ENCODE measurements at places on chromosomes 4 and X.

GRCh38 chr4:18077808-18078207, 56.3 kb upstream of the LCORL start:
- DNase-seq: no peak

GRCh38 chrX:44938111-44938510, 65.1 kb downstream of the KDM6A start:
- no peak for DNase-seq

- no peak for DNase-seq
Observed at GRCh38 chrX:77658886-77659285, 127.1 kb downstream of the ATRX start.

GRCh38 chr4:126899331-126899801, 733.4 kb upstream of the INTU start:
- no peak for DNase-seq

- no peak for DNase-seq
Observed at GRCh38 chr4:26162101-26162500, 158.7 kb upstream of the RBPJ start.

DNA sequence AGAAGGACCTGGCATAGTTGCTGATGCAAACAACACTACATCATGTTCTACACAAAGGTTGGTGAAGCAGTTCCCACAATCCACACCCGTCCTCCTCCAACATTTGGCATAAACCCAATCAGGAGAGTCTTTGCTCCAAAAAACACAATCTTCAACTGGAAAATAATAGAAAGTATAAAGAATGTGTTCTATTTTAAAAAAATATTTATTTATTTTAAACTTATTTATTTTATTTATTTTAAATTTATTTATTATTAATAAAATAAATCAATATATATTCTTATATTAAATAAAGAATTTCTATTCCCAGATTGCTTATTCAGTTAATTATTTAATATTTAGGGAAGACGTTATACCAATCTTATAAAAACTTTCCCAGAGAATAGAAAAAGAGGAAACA, 1753.7 kb upstream of the AGA start:
- no peak for DNase-seq

DNA sequence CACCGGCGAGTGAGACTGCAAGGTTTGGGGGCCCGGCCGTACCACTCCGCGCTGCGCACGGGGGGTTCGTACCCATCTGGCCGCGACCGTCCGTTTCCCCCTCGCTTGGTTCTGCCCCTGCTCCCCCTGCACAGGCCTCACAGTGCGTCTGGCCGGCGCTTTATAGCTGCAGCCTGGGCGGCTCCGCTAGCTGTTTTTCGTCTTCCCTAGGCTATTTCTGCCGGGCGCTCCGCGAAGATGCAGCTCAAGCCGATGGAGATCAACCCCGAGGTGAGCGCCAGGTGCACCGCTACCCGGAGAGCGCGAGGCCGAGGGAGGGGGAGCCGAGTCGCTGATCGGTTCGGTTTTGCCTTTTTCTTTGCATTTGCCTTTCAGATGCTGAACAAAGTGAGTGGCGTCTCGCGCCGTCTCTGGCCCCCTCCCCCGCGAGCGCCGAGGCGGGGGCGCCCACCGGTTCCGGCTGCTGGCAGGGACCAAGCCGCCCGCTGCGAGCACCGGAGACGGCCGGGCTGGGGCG, at the start of gene UCHL1:
TSS of gene UCHL1 (plus strand) at position 189 of the 517 bp plus-strand sequence. CDS start at position 238, 49 bp downstream.
- DNase-seq: no peak

DNA sequence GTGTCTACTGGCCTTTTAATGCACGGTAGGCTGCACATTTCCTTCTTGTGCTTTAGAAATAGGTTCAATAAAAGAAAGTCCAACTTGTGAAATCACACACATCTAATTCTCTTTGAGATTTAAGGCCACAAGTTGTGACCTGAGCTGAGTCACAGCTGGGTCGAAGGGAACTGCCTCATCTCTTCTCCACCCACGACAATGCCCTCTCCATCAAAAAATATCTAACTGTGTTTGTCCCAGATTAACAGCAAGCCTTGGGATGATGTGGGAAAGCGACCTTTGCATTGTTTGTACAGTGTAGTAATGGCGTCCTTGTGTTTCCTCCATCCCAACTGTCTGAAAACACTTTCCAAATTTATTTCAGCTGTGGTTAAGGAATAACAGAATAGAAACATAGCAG, 168.9 kb downstream of the AMELX start:
- DNase-seq: no peak

DNA sequence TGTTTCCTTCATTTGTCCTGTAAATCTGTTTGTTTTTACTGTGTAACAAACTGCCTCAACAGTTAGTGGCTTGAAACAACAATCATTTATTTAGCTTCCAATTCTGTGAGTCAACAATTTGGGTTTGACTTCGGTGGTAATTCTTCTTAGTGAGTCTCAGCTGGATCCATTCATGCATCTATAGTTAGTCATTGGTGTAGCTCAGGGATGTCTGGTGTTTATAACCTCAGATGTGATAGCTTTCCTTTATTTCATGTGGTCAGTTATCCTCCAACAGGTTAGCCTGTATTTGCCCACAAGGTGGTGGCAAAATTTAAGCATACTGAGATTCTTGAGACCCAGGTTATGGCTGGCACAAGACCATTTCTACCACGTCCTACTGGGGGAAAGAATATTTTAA, 1267.2 kb downstream of the RAPGEF2 start:
- DNase-seq: no peak

GRCh38 chrX:134932528-134933217, 58.1 kb upstream of the SMIM10 start:
- no peak for DNase-seq

DNA sequence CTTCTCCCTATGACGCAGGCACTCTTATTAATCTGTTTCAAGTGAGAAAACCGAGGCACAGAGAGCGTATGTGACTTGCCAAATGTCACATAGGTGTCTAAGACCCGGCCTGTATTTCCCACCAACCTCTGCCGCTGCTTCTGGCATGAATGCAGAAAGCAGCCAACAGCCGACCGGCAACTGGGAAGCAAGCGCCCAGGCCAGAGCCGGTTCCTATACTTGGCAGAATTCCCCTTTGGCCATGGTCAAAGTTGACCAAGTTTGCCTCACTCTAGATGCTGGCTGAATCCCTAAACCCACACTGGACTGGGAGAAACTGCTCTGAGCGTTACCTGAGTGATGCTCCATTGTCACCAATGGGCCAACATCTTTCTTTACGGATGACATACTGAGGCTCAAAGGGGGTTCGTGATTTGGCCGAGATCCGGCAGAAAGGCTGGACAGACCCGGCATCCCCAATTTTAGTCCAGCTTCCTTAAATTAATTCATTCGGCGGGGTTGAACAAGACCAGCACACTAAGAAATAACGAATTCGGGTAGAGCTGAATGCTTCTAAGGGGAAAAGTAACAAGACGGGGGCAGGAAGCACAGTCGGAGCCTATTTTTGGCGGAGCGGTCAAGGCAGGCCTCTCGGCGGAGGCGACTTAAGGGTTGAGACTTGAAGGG, 11.2 kb downstream of the MSX1 start:
- no peak for DNase-seq

DNA sequence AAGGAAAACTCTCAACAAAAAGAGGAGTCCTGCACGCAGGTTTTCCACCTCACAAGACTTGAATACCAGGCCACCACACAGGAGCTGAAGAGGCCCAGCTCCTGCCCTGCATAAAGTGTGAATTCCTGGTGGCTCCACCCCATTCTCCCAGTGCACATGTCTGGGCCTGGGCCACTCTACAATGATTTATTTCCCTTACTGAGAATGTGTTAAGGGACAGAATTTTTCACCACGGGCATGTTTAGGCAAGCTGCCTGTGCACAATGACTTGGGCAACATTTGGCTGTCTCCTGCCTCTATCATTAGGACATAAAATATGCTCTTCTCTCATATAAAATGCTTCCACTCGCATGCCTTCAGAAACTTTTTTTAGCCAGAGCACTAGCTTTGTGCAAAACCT, 197.1 kb downstream of the SLC7A11 start:
- no peak for DNase-seq

DNA sequence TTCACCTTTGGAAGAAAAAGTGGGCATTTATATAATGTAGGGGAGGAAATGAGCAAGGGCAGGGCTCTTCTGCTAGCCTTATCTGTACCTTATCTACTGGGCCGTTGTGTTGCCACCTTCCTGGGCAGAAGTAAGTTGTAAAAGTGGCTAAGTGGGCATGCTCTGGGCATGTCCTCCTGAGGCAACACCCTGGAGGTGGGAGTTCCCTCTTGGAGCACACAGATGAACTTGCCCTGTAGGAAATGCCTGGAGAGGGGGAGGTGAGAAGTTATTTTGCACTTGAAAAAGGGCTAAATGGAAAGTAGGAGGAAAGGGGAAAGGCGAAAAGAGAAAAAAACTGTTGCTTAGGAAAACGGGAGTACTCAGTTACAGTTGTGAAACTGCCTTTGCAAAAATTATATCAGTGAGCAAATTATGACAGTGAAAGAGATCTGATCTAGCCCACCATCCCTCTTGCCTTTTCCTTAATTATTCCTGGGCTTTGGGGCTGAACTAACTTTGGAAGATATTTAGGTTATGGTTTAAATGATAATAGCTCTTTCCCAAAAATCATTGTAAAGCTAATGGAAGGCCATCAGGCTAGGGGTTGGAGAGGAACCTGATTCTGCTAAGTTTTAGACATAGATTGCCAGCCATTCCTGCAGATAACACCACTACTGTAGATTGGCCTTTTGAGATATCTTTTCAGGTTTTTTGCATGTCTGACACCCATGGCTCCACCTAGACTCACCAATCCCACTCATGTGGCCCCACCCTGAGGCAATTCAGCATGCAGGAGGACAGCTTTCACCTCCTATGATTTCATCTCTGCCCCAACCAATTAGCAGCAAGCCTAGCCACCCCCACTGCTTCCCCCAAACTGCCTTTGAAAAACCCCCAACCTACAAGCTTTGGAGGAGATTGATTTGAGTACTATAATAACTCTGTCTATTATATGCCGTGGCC, 20.5 kb upstream of the ZNF81 start:
- no peak for DNase-seq

DNA sequence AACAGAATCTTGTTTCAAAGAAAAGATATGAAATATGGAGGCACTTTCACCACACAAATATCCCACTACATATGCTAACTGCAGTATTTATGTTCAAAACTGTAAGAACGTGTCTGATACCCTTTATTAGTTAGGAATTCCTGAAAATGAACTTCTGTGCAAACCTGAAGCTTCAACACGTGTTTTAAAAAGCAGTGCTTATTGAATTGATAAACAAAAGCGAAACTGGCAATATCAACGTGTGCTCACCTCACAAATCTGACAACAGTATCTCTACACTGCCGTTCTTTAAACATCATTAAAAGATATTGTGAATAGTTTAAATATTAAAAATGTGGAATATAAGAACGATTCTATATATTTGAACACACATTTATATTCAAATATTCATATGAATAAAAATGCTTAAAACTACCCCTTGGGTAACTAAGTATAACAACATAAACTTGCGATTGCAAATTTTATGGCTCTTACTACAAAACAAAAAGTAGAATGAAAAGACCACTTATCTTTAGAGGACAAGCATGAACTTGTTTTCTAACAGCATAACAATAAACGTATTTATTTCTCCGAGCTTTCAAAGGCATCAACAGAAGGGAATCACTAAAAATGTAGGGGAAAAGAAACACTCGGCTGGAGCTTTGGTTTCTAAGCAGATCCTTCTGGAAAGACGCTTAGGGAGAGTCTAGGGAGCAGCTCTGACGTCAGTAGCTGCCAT, at the start of gene LRP2BP:
TSS of gene LRP2BP (minus strand) at position 687 of the 718 bp plus-strand sequence. CDS start 17,738 bp downstream, outside the sequence.
- DNase-seq: no peak

GRCh38 chrX:107704181-107704580, 71.4 kb downstream of the TSC22D3 start:
- no peak for DNase-seq

GRCh38 chrX:130340271-130340670, 552 bp downstream of the SLC25A14 start:
- no peak for DNase-seq

GRCh38 chr4:8472689-8473197, 32.2 kb downstream of the TRMT44 start:
- DNase-seq: no peak

GRCh38 chr4:80085081-80085480, 12.1 kb upstream of the ANTXR2 start:
- no peak for DNase-seq

All from stimulated activated CD4-positive, alpha-beta T cell treated with anti-CD3 and anti-CD28 coated beads, Interleukin-15, amount 100 ng/mL, for 48 hours (primary cell).